ENCODE measurements at places on chromosomes 2 and 18.

GRCh38 chr2:204312105-204312504 lies 233.2 kb upstream of the PARD3B start:
- no peak for DNase-seq

- no peak for DNase-seq
These were observed 1.6 kb upstream of the NAGK start for GRCh38 chr2:71066856-71067255.

- no peak for DNase-seq
These were observed 63.0 kb downstream of the REEP1 start for GRCh38 chr2:86274265-86274917.

GRCh38 chr18:21327101-21327500 lies 85.1 kb downstream of the GREB1L start:
- DNase-seq = no peak

GRCh38 chr2:98833172-98833916 lies 102.4 kb upstream of the MGAT4A start:
- no peak for DNase-seq

DNA sequence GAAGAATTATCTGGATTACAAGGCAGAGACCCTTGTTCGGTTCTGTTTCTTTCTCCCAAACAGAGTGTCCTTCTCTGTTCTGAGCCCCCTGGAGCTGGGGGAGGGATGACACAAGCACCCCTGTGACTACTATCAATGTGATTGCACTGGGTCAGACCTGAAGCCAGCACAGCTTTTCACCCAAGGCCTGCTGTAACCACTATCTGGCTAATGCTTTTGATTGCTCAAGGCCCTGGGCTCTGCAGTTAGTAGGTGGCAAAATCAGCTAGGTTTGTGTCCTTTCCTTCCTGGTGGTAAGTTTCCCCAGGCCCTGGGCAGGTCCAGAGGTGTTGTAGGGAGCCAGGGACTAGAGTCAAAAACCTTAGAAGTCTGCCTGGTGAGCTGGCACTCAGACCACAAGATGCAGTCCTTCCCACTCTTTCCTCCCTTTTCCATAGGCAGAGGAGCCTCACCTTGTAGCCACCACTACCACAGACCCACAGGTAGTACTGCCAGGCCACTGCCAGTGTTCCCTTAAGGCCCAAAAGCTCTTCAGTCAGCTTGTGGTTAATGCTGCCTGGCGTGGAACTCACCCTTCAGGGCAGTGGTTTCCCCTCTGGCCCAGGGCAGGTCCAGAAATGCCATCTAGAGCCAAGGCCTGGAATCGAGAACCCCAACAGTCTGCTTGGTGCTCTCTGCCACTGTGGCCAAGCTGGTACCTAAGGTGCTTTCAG lies 83.0 kb downstream of the FAM117B start:
- DNase-seq = no peak

DNA sequence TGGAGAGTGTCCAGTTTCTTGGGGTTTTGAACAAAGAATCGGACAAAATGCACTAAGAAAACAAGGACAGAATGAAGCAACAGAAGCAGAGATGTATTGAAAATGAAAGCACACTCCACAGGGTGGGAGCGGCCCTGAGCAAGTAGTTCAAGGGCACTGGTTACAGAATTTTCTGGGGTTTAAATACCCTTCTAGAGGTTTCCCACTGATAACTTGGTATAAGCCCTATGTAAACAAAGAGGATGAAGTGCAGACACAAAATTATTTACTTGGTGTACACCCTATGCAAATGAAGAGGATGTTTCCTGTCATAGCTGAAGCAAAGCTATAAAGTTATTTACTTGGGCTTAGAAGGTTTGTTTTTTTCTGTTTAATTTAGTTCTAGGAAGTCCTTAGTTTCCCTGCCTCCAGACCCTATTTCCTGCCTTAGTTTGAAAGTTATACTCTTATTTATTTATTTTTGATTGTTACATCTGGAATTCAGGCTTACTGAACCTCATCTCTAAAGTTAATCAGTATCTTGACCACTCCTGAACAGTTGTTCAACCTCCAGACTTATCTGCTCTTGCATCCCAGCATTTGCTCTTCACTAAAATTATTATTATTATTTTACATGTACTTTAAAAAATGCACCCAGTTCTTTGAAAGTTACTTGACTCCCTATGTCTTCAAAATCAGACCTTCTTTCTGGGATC lies 193.5 kb downstream of the SPP2 start:
- no peak for DNase-seq

DNA sequence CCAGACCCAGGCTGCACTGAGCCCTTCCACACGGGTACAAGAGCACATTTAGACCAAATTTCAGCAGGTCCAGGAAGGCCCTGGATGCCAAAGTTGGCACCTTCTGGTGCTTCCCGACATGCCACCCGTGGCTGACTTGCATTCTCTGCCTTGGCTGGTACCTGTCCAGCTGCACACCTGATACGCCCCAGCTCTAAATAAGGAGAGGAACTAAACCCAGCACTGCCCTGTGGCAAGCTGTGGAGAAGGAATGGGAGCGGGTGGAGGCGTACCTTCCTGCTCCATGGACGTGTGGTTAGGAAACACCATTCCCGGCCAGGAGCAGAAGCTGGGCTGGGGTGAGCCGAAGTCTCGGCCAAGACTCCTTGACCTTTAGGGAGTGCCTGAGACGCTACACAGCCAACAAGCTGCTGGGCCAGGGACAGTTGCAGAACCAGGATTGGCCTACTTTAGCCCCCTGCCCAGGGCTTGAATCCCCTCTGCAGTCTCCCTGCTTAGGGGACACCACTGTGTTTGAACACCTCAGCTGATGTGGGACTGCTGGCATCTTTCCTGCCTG lies 86.5 kb upstream of the TAF1B start:
- DNase-seq = no peak
